ENCODE measurements at places on chromosomes 7 and 10.

- no peak for DNase-seq
Observed at GRCh38 chr10:105585753-105586152, 944.7 kb downstream of the SORCS3 start.

DNA sequence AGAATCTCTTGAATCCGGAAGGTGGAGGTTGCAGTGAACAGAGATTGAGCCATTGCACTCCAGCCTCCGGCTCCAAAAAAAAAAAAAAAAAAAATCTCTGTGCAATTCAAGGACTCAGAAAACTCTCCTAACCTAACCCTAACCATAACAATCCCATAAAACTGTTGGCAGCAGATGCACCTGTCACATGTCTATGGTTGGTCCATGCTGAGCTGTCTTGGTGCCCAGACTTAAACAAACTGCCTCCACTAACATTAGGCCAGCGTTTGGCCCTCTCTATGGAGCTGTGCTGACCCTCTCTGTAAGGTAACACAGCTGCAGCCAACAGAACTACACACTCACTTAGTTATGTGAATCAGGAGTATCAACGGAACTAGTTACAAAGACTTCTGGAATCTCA is 132.5 kb upstream of the PTER start:
- no peak for DNase-seq

- DNase-seq = no peak
Observed at GRCh38 chr10:112701211-112701877, 248.7 kb upstream of the TCF7L2 start.

- no peak for DNase-seq
Observed at GRCh38 chr7:30166155-30166840, 31.5 kb downstream of the MTURN start.

DNA sequence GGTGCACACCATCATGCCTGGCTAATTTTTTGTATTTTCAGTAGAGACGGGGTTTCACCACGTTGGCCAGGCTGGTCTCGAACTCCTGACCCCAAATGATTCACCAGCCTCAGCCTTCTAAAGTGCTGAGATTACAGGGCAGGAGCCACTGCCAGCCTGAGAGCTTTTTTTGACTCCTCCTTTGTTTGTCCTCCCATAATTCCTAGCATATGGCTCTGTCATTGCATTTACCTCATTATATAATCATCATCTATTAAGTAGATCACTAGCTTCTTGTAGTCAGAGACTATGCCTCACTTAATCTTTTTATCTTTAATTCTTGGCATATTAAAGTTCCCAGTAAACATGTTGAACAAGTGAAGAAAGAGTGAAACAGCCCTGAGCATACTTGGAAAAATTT is 82.1 kb downstream of the CPEB3 start:
- no peak for DNase-seq

DNA sequence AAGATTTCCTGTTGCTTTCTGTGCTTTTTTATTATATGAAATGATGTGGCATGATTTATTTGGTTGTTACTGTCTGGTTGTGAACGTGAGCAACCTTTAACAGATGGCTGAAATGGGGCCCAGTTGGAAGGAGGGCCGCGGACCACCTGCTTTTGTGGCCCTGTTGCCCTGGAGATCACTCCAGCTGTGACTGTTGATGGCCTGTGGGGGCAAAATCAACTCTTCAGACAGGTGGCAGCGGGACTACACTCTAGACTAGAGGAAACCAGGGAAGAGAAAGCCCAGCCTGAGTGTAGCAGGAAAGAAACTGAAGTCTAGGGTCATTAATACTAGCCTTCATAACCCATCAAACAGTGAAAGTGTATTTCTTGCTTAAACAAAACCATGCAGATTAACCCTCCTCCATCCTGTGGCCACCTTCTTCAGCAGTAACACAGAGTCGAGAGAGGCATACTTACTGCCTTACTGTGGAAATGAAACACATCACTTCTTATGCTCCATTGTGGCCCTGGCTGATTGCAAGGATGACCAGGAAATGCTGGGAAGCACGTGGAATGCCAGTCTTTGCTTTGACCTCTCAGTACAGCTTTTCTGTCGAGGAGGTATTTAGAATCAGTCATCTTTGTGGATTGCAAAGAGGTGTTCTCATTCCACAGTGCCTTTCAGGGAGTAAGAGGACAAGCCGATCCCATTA is 80.5 kb downstream of the CCNY start:
- DNase-seq = no peak

DNA sequence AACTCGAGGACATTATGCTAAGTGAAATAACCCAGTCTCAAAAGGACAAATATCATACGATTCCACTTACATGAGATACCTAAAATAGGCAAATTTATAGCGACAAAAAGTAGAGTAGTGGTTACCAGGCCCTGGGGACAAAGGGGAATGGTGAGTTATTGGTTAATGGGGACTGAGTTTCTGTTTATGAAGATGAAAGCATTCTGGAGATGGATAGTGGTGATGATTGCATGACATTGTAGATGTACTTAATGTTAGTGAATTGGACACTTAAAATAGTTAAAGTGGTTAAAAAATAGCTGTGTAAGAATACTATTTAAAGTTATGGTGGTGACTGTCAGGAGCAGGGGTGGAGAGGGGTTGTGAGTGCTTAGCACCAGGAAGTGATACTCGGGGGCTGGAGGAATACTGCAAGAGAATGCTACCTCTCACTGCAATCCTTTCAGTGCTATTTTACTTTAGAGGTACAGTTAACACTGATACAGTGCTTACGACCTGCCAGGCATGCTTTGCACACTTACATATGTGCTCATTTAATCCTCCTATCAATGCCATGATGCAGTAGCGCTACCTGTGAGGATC is 16.7 kb upstream of the TEX36 start:
- no peak for DNase-seq

GRCh38 chr10:116160271-116160670 is 112.7 kb downstream of the GFRA1 start:
- no peak for DNase-seq

GRCh38 chr10:18179891-18180290 is 39.7 kb downstream of the CACNB2 start:
- DNase-seq = no peak

DNA sequence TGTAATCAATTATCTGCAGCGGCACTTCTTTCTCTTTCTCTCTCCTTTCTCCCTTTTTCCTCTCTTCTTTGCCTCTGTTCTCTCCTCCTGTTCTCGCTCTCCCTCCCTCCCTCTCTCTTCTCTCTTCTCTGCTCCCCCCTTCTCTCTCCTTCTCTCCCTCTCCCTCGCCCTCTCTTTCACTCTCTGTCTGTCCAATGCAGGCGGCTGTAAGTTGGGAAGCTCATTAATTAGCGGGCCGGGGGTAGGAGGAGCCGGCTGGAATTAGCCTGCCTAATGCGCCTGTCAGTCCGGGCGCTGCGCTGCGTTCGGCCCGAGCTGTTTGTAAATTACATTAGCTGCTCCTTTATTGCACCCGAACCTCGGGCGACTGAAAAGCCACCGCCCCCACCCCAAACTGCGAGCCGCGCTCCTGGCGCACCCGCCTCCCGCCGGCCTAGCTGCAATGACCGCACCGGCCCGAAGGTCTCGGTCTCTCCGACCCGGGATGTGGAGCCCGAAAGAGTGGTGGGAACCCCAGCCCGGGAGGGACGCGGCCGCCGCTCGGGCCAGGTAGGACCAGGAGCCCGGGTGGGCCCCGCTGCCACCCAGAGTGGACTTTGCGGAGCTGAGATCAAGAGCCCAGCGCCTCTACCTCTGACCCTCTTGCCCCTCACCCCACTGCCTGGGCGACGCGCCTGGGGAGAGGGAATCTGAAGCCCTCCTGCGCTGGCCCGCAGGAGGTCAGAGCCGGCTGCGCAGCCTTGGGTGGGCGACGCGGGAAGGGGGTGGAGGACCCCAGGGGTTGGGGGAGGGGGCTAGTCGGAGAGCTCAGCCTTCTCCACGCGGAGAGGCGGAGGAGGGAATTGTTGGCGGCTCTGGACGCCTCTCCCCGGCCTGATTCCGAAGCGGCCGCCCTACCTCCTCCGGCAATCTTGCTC is at the start of gene LBX1:
TSS of gene LBX1 (minus strand) at position 198 of the 917 bp plus-strand sequence. CDS start 648 bp downstream, outside the sequence.
- DNase-seq = no peak

DNA sequence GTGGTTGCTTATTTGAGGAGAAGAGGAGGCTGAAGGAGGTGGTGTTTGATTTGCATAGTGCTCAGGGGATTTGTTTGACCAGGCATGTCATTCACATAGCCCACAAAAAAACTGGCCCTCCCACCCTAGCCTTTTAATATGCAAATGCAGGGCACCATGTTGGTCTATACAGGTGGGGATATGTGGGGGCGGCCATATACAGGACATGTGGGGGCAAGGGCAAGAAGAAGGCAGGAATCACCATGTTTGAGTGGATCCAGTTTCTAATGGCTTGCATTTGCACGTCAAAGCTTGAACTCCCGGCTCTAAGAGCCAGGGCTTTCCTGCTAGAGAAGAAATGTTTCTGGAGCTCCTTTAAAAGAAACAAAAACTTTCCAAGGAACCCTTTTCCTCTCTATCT is 541.0 kb downstream of the ZWINT start:
- DNase-seq = no peak

- DNase-seq = no peak
Observed at GRCh38 chr10:117830787-117831212, 215.9 kb downstream of the RAB11FIP2 start.

GRCh38 chr7:18489624-18490023 is 5.9 kb upstream of the HDAC9 start:
- no peak for DNase-seq

GRCh38 chr7:32116436-32116835 is 46.2 kb upstream of the PDE1C start:
- no peak for DNase-seq
